ENCODE measurements at places on chromosomes 5 and 9.

DNA sequence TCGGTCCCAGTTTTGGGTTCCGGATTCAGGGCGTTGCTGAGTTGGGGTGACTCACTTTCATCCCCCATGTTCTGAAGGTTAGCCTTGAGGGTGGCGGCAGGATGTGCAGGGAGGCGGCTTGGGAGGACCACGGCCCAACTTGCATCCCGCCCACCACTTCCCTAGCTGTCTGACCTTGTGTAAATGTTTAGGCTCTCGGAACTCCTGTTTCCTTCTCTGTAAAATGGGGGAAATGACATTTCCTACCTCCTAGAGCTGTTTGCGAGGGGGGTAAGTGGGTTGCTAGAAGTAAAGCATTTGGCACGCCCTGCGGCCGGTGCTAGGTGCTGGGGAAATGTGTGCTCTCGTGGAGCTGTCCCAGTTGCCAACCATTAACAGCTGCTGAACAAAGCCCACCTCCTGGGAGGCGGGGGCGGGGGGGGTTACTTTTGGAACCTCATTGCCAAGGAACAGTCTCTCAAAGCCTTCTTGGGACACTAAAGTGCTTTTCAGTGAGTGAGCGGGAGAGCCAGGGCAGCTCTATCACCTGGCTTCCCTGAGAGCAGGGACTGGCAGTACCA lies 27.5 kb downstream of the PTGES2 start:
- no peak for DNase-seq

DNA sequence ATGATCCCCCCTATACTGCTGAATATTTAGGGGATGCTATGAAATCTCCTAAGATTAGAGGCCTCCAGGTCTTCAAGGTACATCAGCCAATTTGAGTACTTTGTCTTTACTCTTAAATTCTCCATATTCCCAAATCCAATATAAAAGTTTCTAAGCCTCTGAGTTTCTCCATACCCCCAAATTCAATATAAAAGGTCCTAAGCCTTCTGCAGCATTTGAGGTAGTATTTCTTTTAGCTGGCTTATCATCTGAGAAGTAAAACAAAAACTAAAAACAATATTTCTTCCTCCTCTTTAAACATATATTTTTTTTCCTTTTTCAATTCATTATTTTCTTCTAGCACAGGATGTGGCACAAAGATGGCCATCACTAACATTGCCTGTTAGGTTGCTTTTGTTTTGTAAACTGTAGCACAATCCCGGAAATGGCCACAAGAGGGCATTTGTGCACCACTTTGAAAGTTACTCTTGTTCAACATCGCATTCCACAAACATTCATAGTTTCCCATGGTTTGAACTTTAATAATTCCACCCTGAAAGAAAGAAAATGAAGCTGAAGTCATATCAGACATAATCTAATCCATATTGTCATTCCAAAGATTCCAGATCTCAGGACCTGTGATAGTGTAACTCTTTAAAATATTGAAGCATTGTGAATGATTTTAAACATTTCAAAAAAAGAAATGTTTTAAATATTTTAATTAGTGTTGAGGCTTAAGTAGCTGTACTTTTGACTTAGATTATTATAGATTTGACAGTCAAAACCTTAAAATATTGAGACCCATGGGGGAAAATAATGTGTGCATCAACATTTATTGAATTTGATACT lies 21.0 kb upstream of the SCGB3A2 start:
- peak; percentile 4 for DNase-seq

- DNase-seq: no peak
These were observed 12.2 kb downstream of the SLC35A4 start for GRCh38 chr5:140576776-140577201.

- DNase-seq: no peak
These were observed at the start of gene PLPP7 for GRCh38 chr9:131289301-131290035. Gene PLPP7 (plus strand): TSS chr9:131289723. CDS start chr9:131289998, 275 bp downstream.

- no peak for DNase-seq
These were observed 57.4 kb upstream of the ZNF354A start for GRCh38 chr5:178787889-178788288.

DNA sequence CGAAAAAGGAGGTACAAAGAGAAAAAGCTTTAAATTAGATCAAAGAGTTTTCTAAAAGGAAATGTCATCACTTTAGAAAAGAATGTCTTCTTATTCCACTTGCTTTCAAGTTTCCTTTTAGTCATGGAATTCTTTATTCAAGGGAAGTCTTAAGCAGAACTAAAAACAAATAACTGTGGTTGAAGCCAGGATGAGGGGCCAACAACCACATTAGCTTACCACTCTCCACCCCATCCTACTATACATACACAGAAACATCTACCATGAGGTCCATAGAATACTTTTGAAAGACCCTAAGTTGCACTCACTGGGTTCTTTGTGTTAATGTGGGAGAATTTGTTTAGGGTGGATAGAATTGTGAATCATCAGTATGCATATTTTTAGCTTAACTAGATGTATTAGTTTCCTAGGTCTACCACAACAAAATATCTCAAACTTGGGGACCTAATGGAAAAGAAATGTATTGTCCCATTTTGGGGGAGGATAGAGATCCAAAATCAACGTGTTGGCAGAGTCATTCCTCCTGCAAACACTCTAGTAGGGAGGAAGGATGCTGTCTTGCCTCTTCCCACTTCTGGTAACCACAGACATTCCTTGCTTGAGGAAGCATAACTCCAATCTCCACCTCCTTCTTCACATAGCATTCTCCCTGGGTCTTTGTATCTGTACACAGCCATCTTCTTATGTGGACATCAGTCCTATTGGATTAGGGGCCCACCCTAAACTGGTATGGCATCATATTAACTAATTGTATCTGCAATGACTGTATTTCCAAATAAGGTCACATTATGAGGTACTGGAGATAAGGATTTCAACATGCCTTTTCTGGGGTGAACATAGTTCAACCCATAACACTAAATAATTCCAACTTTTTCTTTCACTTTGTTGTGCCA lies 239.4 kb downstream of the LURAP1L start:
- no peak for DNase-seq

GRCh38 chr5:159184236-159184635 lies 25.1 kb downstream of the RNF145 start:
- no peak for DNase-seq
